Thyroid gland (tissue), 4 donors: ENCODE measurements at places on chromosomes 11 and 22. TPM values are rescaled to one million over a fixed set of nuclear protein-coding genes. Genes with fewer than 3 reads are reported as not detected.
A peak's percentile ranks its signal among the peaks of the same experiment; 100 is the strongest.

Gene PACSIN2
- total RNA-seq: 75.4 TPM

Gene CAVIN3
- 36.5 TPM for total RNA-seq

Gene ESAM
- total RNA-seq: 204 TPM

Gene JAM3
- total RNA-seq: 18.0 TPM

Gene CDC42BPG
- total RNA-seq: 8.1 TPM

Gene CRYBA4
- not detected for total RNA-seq

Gene STIP1
- 116 TPM for total RNA-seq

Gene PHOX2A
- total RNA-seq: not detected

Gene NRGN
- 0.40 TPM for total RNA-seq

Gene APOA4
- not detected for total RNA-seq

Gene CRELD2
- total RNA-seq: 183 TPM

DNA sequence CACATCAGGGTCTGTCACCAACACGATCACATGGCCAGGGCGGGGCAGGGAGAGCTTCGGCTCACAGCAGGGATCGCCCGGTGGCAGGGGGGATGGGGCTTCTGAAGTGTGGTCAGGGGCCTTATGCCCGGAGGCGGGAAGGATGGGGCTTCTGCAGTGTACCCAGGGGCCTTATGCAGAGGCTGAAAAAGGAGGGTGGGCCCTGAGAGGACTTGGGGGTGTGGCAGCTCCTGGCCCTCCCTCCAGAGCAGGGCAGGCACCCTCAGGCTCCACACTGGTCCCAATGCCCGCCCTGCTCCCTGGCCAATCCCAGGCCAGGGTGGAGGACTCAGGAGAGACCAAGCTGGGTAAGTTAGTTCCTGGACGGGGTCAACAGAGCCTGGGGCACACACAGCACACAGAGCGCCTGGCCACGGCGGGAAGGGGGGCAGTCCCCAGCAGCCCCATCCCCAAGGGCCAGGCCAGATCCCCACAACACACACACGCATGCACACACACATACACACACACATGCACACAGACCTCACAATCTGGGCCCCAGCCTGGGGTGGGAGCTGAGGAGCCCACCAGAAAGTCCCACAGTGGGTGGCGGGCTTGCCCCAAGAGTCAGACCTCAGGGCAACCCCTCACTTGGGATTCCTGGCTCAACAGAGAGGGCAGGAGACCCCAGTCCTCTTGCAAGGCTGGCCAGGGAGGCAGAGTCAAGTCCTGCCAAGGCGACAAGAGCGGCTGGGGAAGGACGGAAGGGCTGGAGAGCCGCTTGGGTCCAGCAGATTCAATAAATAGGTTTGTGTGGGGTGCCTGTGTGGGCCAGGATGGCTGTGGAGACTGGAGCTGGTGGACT, 1.1 kb upstream of the CEND1 start:
- no peak for DNase-seq

DNA sequence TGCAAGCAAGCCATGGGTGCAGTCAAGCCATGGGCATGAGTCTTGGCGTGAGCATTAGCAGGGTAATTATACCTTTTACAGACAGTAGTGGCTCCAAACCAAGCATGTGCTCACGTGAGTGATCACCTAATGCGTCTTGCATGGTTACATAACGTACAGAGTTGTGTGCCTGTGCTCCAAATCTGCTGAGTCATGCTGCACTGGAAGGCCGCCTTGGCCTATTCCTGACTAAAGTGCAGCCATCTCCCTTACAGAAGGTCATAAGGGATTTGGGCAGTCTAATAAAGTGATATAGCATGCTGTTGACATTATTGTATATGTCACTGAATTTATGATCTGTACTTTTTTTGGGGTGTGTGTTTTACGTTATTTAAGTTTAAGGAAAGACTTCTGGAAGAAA, 102.4 kb downstream of the ARHGAP42 start:
- no peak for DNase-seq

GRCh38 chr11:110951950-110952503, 239.8 kb upstream of the ARHGAP20 start:
- no peak for DNase-seq

- DNase-seq: no peak
Measured at GRCh38 chr11:100220801-100221200, 466.3 kb upstream of the ARHGAP42 start.

DNA sequence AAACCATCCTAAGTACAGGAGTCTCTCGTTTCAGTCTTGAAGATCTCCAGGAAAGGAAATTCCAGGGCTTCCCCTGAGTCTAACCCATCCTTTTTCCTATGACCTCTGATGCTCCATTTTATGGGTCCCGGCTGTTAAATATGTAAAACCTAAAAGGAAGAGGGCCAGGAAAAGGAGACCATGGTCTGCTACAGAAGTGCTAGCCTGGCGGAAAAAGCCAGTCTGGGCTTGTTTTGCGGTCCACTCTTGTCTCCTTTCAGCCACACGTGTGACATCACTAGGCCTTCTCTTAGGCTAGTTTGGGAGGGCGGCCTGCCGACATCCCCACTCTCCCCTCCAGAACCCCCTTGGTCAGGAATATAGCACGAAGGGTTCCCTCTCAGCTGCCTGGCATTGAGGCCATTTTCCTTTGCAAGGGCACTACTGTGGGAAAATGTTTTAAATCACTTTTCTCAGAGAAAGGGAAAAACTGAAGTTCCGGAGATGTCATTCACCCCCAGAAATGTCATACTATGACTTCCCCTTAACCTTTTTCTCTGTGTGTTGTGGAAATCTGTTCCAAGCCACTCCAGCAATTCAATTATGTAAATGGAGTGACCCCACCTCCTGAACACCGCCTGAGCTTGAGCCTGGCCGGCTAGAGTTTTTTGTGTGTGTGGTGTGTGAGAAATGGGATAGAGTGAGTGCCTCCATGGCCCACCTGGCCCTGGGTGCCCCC, 86.9 kb downstream of the UBASH3B start:
- no peak for DNase-seq

DNA sequence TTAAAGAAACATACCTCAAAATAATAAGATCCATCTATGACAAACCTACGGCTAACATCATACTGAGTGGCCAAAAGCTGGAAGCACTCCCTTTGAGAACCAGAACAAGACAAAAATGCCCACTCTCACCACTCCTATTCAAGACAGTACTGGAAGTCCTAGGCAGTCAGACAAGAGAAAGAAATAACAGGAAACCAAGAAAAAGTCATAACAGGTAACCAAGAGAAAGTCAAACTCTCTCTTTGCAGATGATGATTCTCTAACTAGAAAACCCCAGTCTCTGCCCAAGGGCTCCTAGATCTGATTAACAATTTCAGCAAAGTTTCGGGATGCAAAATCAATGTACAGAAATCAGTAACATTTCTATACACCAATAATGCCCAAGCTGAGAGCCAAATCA, 35.6 kb downstream of the TMEM123 start:
- DNase-seq: no peak

GRCh38 chr11:67264877-67265632, 1.2 kb upstream of the GRK2 start:
- no peak for DNase-seq

DNA sequence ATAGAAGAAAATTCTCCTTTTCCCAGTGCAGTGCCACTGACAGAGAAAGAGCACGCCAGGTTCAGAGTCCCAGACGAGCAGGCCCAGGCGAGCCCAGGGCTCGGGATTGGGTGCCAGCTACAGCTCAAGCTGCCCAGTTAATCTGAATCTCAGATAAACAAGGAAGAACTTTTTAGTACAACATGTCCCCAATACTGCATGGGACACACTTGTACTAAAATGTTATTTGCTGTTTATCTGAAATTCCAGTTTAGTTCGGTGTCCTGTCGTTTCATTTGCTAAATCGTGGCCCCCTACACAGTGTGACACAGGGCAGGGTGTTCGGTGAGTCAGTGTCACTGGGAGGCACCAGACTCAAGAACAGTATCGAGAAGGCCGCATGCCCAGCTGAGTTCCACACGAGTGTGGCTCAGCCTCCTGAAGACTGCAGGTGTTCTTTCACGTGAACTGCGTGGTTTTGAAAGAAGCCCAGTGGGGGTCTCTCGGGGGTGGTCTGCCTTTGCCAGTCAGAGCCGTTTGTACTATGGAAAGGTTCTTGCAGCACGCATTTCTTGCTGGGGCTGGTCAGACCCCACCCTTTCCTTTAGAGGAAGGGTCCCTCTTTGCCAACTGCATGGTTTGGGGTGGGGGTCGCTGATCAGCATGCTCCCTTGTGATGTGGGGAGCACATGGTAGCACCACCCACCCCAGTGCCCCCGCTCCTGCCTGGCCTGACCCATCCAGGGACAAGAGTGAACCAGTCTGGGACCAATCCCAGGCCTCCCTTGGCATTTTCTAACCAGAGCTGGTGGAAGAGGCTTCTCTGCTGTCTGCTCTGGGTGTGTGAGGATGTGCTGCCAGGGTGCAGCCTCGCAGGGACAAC, 115.6 kb upstream of the B3GAT1 start:
- no peak for DNase-seq

GRCh38 chr11:57410287-57410686, 16.6 kb downstream of the SLC43A3 start:
- DNase-seq: no peak

DNA sequence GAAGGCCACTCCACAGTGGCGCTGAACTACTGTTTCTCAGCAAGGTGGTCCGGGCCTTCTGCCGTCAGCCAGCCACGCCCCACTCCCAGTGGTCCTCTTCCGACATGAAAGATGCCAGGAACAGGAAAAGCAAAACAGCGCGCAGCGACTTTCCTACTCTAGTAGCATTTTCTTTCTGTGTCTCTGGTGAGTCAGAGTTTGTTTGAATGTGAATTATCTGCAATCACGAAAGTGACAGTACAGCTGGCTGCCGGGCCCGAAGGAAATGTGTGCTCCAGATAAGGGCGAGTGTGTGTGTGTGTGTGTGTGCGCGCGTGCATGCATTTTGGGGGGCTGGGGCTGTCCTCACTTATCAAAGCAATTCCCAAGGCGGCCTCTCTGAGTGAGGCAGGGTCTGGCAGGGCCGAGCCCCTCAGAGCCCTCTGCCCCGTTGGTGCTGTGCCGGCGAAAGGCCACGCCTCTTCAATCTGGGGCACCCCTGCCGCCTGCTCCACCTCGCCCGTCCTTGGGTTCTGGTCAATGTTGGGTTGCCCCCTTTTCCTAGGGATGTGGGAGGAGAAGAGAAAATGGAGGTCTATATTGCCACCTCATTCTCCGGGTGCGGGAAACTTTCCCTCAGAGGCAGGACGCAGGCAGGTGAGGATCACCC, 288.5 kb downstream of the KIRREL3 start:
- DNase-seq: no peak

- peak; percentile 54 for DNase-seq
Measured at GRCh38 chr11:64745189-64745520, 1.2 kb upstream of the RASGRP2 start.

GRCh38 chr11:58057481-58057880, 26.7 kb downstream of the OR6Q1 start:
- DNase-seq: no peak

GRCh38 chr11:70159627-70160570, 43.2 kb upstream of the FADD start:
- no peak for DNase-seq

DNA sequence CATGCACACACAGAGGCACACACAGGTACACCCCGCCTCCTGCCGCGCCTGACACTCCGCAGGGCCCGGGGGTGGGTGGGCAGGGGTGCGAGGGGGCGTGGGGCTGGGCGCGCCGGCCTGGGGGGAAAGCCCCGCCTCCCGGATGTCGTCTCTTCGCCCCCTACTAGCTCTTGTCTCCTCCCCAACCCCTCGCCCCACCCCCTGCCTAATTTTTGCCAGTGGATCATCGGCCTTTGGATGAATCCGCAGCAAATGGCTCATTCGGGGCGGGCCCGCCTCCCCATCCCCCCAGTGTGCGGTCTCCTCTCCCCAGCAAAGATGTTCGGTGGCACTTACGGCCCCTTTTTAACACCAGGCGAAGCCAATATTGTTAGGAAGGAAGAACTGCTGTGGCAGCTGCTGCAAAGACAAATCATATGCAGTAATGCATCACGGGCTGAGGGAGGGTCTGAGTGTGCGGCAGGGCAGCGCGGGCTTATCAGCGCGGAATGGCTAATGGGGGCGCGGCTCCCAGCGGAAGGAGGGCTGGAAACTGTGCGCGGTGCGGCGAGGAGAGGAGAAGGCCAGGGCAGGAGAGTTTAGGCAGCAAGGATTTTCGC, 13.4 kb upstream of the NECTIN1 start:
- no peak for DNase-seq

DNA sequence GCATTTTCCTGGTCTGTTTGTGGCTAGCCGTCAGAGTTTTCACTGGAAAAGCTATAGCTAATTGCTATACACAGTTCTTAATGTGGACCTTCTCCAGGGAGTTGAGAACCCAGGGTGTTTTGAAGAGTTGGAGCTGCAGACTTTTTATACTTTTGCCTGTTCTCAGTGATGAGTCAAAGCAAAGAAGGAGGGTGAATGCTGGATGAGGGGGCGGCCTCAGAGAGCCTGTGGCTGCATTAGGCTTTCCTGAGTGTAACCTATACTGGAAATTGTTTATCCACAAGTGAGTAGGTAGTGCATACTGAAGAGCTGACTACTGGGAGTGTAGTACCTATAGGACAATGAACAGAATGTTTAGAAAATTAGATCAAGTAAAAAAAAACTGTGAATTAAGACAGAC, 79.7 kb upstream of the HORMAD2 start:
- no peak for DNase-seq

- no peak for DNase-seq
Measured at GRCh38 chr22:35711336-35711735, 6.3 kb upstream of the APOL5 start.

DNA sequence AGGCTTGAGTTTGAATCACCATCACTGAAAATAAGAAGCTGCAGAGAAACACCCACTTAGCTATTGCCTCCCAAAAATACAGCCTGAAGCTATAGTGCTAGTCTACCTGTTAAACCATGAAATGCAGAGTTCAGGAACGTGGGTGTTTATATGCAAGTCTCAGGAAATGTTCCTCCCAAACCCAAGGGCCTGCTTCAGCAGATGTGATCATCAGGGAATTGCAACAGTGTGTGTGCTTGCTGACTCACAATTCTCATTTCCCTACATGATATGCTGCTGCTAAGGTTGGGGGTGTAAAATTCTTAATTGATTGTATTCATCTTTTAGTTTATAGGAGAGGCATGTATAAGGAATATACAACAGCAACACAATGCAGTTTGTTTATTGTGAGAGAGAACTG, 49.6 kb downstream of the NUP98 start:
- DNase-seq: no peak

GRCh38 chr11:75325713-75326438, 25.6 kb downstream of the ARRB1 start:
- no peak for DNase-seq

DNA sequence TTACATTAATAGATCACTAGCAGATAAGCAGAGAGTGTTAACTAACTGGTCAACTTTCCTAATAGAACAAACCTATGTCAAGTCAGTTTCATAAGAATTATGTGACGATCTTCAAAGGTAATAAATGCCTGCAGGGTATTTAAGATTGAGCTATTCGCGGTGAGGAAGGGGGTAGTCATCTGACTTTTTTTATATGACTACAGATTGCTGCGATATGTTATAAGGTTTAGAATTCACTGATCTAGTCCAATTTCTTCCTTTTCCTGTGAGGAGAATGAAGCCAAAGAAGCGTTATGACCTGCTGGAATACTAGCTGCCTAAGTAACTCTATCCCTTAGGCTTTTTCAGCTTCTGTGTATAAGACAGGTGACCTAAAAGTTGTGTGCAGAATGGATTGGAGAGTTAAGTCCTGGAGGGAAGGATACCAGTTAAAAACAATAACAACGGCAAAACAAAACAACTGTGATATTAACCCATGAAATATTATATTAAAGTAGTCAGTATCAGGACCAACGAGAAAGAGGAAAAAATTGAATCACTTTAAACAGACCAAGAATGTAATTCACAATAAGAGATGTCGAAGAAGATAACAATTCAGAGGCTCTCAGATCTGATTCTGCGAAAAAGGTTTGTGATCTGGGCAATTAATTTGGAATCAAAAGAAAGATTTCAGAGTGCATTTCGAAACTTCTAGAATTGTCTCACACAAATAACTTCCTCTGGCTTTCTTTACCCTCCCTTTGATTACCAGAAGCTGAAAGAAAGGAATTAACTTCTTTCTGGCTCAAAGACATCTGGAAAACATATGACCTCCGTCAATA, 630 bp downstream of the CASP4 start:
- DNase-seq: no peak
